ENCODE measurements at places on chromosomes 6 and 20.

- no peak for DNase-seq
These were observed 51.4 kb downstream of the TMEM242 start for GRCh38 chr6:157271911-157272310.

GRCh38 chr6:117956386-117956785 is 49.3 kb downstream of the SLC35F1 start:
- DNase-seq = no peak

GRCh38 chr6:124941259-124941658 is 21.0 kb upstream of the RNF217 start:
- no peak for DNase-seq

GRCh38 chr20:38250609-38251008 is 9.9 kb downstream of the KIAA1755 start:
- DNase-seq = no peak

GRCh38 chr6:163814494-163815364 is 400.2 kb downstream of the QKI start:
- DNase-seq = no peak

DNA sequence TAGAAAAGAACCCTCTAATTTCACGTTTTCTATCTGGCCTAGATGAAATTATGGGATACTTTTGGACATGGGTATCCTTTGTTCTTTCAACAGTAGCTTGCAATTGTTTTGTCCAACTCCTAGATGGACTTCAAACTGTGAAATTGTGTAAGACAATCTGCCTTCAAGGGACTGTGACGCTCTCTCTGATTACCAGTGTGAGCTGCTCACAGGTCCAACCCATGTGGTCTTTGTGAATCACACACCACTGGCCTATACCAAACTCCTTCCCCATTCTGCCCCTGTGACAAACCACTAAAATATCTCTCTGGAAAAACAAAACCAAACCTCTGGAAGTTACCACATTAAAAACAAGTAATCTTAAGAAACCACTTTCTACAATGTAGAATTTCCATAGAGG is 59.5 kb downstream of the NINL start:
- no peak for DNase-seq

GRCh38 chr6:18151801-18152200 is 3.1 kb downstream of the TPMT start:
- no peak for DNase-seq

GRCh38 chr6:4351520-4352321 is 216.3 kb upstream of the ECI2 start:
- DNase-seq = no peak

GRCh38 chr20:32675223-32675975 is 1.7 kb upstream of the C20orf203 start:
- no peak for DNase-seq

- DNase-seq = no peak
These were observed 263.2 kb upstream of the RNF217 start for GRCh38 chr6:124699038-124699437.

DNA sequence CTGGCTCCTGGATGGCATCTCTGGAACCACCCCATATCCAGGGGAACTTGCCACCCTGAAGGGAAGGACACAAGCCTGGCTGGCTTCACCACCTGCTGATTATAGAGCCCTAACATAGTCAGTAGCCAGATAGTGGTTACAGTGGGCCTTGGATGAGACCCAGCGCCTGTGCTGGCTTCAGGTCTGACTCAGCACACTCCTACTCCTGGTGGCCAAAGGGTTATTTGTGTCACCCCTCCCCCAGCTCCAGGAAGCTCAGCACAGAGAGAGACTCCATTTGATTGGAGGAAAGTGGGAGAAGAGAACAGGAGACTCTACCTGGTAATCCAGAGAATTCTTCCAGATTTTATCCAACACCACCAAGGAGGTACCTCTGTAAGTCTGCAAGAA is 12.8 kb downstream of the SNX14 start:
- DNase-seq = no peak

DNA sequence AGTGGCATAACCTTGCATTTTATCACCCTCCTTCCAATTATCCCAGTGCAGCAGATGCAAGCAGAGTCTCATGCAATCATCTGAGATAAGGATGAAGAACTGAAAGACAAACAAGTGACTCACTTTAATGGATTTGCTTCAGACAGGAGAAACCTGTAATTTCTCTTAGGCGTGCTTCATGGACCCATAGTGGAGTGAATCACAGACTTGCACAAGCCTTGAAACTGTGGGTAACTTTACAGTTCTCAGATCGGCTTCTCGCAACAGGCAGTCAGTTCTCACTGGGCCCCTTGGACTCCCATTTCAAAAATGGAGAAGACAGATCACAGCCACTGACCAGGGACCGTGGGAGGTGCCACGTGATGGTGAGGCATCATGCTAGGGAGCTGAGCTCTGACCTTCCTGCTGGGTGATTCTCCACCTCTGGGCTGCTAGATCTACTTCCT is at the start of gene ADGRF4:
ADGRF4 (plus strand) TSS at position 239 of the 446 bp plus-strand sequence. CDS start 8,666 bp downstream, outside the sequence.
- no peak for DNase-seq

- peak; percentile 21 for DNase-seq
These were observed 139.8 kb downstream of the OR2B2 start for GRCh38 chr6:27772261-27773001.

Data from NCI-H1417 treated with DMSO at 0.1 percent for 48 hours (cell line).